ENCODE measurements at places on chromosomes 3 and 15. TPM values are rescaled to one million over a fixed set of nuclear protein-coding genes. Genes with fewer than 3 reads are reported as not detected.

The NME9 gene
- 0.09 TPM for total RNA-seq

The QTRT2 gene
- 11.8 TPM for total RNA-seq

The C3orf20 gene
- 0.09 TPM for total RNA-seq

The UBE2Q2 gene
- total RNA-seq, result 46.6 TPM

The TMEM212 gene
- total RNA-seq, result not detected

The NEO1 gene
- 45.1 TPM for total RNA-seq

The GOLGA6L7 gene
- not detected for total RNA-seq

The DUT gene
- total RNA-seq, result 50.8 TPM

The SKOR1 gene
- total RNA-seq, result 0.09 TPM

The KBTBD13 gene
- total RNA-seq, result not detected

The CCR8 gene
- not detected for total RNA-seq

The GLDN gene
- total RNA-seq, result 75.1 TPM

The NLGN1 gene
- total RNA-seq, result 8.7 TPM
